ENCODE measurements at places on chromosomes 3 and 15. TPM values are rescaled to one million over a fixed set of nuclear protein-coding genes. Genes with fewer than 3 reads are reported as not detected.

DNA sequence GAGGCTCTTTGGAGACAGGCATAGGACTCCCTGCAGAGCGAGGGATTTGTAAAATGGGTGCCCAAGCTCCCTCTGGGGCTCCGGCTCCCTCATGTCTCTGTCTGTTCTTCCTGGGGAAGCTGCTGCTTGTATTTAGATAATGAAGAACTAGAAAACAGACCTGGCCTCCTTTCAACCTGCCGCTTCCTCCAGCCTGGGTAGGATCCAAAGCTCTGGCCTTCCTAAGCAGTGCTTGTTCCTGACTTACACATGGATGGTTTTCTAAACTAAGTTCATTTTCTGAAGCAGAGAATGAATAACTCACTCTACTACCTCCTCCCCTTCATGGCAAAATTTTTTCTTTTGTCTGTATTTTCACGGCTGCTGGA is 36.9 kb upstream of the MYZAP start:
- no peak for DNase-seq

GRCh38 chr3:128296469-128297251 is 143.4 kb downstream of the EEFSEC start:
- DNase-seq = peak; percentile 54

DNA sequence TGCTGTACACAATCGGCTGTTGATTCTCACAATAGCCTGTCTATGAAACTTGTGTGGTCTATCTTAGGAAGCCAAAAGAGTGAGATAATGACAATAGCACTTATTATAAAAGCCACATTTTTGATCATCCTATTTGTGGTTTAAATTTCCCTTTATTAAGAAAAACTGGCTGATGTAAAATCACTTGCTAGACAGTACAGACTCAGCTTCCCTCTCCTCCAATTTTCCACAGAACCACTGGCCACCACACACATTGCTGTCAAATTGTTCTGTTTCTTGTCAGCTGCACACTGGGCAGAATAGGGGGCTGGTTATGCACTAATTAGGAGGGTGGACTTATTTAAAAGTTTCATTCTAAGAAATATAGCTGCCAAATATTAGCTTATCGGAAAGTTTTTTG is 425.9 kb downstream of the EPHA3 start:
- no peak for DNase-seq

GRCh38 chr3:81592101-81592500 is 169.3 kb downstream of the GBE1 start:
- no peak for DNase-seq

- no peak for DNase-seq
Observed at GRCh38 chr15:63858448-63858847, 24.7 kb upstream of the HERC1 start.

- no peak for DNase-seq
Observed at GRCh38 chr3:106710596-106710995, 666.6 kb upstream of the CCDC54 start.

GRCh38 chr15:57551715-57552677 is 39.7 kb upstream of the MYZAP start:
- no peak for DNase-seq

GRCh38 chr15:40776537-40777141 is 6.9 kb downstream of the C15orf62 start:
- no peak for DNase-seq

- no peak for DNase-seq
Observed at GRCh38 chr3:58464866-58465265, 27.0 kb upstream of the KCTD6 start.

GOLGA8O gene
- 0.79 TPM for total RNA-seq

C3orf20 gene
- total RNA-seq = 0.24 TPM

GRCh38 chr15:91632981-91633380 is 220.5 kb upstream of the SLCO3A1 start:
- no peak for DNase-seq

- DNase-seq = no peak
Observed at GRCh38 chr3:2477620-2478019, 379.0 kb downstream of the CNTN4 start.

DNA sequence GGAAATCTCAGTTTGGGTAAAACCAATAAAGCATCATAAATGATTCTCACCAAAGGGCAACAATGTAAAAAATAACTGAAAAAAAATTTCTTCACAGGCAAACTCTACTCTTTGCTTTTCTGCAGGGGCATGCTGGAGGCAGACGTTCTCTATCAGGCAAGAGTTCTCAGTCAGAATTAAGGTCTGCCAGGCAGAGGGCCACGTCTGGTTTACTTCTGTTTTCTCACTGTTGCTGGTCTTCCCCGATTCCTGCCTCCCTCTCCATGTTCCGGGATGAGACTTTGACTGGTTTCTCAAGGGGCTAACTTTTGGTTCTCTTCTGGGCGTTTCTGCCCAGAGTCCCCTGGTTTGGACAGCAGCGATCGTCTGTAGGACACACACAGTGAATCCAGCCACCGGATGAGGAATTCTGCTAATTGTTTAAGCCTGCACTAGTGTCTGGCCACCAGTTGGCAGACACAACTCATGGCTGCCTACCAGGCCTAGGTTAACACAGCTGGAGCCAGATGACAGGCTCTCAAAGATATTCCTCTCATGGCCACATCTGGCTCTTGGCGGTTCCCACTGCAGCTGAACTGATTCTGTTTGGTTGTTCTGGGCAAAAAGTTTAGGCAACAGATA is 273.1 kb downstream of the FOXP1 start:
- no peak for DNase-seq
